WTC11 (cell line): ENCODE measurements at places on chromosomes 12 and 14. TPM values are rescaled to one million over a fixed set of nuclear protein-coding genes. Genes with fewer than 3 reads are reported as not detected.

GRCh38 chr14:98548071-98548686 lies 723.8 kb downstream of the BCL11B start:
- DNase-seq: no peak

DNA sequence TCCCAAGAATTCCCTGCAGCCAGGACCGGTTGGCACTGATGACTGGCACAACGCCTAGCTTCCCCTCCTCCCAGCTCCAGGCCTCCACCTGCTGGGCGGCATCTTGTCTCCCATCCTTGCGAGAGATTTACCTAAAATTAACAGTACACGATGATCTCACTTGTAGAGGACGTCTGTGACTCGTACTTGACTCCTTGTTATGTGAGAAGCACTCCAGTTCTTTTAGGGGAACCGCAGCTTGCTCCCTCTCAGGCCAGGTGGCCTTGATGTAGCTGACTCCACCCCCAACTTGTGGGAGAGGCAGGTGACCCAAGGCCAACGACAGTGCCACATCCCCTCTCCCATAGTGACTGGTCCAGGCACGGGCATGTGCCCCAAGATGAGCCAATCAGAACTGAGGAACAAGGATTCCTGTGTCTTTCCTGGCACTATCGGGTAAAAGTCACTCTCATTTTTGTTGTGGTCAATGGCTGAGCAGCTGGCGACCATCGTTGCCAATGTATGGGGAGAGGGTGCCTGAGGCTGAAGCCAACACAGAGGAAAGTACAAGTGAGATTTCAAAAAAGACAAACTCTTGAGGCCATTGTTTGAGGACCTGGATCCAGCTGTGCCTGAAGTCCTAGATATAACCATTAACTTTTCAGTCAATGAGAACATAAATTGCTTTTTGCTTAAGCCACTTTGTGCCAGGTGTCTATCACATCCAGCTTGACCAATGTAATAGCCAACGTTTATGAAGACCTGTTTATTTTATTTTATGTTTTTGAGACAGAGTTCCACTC lies 208.7 kb downstream of the RBM19 start:
- no peak for DNase-seq

DNA sequence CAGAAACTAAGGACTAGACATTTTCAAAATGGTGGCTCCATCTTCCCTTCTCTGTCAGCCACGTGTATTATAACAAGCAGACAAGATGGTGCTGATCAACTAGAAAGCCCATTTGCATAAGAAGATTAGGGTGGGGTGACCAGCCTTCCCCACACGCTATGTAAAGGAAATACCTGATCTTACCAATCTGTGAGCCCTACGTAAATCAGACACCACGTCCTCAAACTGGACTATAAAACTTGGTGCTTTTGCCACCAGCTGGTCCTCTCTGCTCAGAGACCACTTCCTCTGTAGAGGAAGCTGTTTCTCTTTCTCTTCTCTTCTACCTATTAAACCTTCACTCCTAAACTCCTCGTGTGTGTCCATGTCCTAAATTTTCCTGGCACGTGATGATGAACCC lies 101.1 kb upstream of the PLEKHG7 start:
- DNase-seq: no peak

DNA sequence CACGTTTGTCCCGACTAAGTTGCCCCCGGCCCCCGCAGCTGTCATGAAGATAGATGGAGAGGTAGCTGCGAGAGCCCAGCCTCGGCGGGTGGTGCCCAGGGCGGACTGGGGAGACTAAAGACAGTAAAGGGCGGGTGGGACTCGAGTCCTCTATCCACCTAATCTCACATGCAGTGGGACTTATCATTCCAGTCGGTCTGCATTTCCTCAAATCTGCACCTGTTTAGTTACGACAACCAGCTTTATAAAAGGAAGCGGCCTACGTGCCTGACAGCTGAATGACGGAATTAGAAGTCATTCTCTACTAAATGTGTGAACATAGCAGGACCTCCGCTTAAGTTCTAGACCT lies 109.8 kb upstream of the EGLN3 start:
- peak; percentile 33 for DNase-seq

DNA sequence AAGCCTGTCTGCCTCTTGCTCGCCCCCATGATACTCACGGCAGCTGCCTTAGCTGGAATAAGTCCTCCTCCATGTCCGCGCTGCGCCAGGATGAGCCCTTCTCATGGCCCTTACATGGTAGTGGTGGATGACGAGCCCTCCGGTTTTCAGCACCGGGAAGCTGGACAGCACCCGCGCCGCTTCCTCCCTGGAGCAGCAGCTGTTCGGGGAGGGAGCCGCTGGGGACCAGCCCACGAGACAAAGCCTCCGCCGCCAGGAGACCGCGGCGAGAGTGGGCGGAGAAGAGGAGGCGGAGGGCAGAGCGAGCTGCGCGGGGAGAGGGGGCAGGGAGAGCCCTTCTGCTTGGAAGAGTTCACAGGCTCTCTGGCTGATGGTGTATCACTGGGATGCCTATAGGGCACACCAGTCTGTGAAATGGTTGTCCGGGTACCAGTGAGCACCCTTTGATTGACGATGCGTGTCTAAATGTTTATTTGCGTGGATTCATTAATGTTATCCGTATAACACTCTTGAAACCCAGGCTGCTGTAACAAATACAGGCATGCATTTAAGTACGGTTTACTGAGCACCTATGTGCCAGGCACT lies at the start of gene SVOP:
SVOP (minus strand) TSS at position 273 of the 585 bp plus-strand sequence; CDS start at position 73, 200 bp downstream.
- DNase-seq: peak; percentile 96

- DNase-seq: peak; percentile 11
These were observed 202 bp downstream of the YAF2 start for GRCh38 chr12:42237853-42238239.

GRCh38 chr14:98963610-98964009 lies 308.4 kb downstream of the BCL11B start:
- no peak for DNase-seq

- no peak for DNase-seq
These were observed 399 bp downstream of the NCAPD2 start for GRCh38 chr12:6494258-6494743.

DNA sequence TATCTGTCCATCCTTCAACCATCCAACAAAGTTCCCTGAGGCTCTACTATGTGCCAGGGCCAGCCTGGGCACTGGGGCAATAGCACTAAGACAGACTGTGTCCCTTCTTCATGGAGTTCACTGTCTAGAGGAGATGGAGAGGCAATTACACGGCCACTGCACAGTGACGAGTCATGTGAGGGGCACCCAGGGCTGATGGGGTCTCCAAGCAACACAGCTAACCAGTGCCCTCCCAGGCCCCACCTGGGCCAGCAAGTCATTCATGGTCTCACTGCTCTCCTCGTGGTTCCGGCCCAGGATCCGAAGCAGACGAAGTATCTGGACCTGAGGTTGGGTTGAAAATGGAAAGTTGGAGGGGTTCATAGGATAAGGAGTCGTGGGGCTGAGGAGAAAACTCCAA lies 2.7 kb downstream of the AP1G2 start:
- DNase-seq: no peak

- DNase-seq: no peak
These were observed 11.3 kb downstream of the RTRAF start for GRCh38 chr14:52000696-52001095.

PMEL gene
- total RNA-seq: 72.2 to 86.5 TPM (median 79.3 TPM) in 3 replicates

ZNF891 gene
- total RNA-seq: 3.4 to 3.8 TPM (median 3.4 TPM) in 3 replicates
